ENCODE measurements at places on chromosomes 3 and 15.

- no peak for DNase-seq
Measured at GRCh38 chr3:106206613-106207012, 337.8 kb upstream of the CBLB start.

- DNase-seq, result no peak
Measured at GRCh38 chr15:41873711-41874110, 20.1 kb downstream of the SPTBN5 start.

DNA sequence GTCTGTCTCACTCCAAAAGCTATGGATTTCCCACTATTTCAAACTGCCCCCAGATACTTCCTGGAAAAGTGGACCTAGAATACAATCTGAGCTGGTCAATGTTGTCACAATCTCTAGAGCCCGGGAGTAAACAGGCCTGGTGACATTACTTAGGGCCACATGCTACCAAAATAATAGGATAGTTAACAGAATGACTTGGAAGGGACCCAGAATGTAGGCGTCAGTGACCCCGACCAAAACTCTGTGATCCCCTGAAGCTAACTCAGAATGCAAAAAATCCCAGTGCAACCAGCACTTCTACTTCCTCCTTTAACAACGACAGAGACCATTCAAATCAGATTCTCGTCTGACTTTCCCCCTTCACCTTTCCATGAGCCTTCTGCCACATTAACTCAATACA, 51.5 kb upstream of the CDV3 start:
- DNase-seq, result no peak

- no peak for DNase-seq
Measured at GRCh38 chr3:43522727-43523362, 99.0 kb downstream of the ANO10 start.

- no peak for DNase-seq
Measured at GRCh38 chr3:182862159-182862860, 69.0 kb downstream of the ATP11B start.

DNA sequence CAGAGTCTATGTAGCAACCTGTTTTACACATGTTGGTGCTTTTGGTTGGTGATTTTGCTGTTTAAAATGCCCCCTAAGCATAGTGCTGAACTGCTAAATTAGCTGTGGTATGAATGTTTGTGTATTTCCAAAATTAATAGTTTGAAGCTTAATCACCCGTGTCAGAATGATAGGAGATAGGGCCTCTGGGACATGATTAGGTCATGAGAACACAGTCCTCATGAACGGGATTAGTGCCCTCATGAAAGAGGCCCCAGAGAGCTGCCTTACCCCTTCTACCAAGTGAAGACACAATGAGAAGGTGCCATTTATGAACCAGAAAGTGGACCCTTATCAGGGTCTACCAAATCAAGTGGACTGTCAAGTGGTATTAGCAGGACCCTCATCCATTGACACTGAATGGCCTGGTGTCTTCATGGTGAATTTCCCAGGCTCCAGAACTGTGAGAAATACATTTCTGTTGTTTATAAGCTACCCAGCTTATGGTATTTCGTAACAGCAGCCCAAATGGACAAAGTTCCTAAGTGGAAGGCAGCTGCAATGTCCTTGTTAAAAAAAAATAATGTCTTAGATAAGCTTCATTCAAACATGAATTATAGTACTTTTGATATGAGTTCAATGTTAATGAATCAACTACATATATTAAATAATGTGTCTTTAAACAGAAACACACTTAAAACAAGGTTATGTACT, 37.7 kb upstream of the FRMD4B start:
- DNase-seq, result no peak

- no peak for DNase-seq
Measured at GRCh38 chr3:77456906-77457305, 417.0 kb downstream of the ROBO2 start.

DNA sequence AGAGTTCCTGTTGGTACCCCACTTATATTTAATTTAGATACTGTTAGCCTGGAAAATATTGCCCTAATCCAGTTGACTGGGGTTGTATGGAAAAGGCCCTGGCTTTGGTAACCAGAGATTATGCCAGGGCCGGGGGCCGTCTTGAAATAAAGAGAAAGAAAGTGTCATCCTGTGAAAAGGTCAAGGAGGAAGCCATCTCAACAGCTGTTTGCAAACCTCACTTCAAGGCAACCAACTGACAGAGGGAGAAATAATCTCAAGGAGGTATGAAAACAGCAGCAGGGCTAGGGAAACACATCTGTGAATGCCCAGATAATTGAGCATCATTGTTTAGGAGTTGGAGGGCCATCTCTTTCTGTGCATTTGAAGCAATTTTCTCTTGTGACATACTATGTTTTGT, 190.8 kb downstream of the SUCLG2 start:
- no peak for DNase-seq

DNA sequence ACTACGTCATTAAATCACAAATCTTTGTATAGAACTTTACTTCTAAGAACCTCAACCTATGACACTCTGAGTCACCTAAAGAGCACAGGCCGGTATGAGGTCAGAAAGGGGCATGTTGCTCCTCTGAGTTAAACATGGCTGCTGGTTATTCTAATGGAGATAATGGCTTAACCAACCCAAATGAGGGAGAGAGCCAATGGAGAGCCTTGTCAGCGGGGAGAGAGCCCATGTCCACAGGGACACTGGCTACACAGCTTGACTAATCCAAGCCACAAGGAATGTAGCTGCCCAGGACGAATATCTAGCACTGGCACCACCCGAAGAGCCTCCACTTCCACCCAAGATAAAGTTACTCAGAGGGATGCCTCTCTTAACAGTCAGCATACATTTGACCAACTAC, 77.0 kb upstream of the STAC start:
- DNase-seq, result no peak

- no peak for DNase-seq
Measured at GRCh38 chr3:165643425-165643824, 193.8 kb downstream of the BCHE start.

DNA sequence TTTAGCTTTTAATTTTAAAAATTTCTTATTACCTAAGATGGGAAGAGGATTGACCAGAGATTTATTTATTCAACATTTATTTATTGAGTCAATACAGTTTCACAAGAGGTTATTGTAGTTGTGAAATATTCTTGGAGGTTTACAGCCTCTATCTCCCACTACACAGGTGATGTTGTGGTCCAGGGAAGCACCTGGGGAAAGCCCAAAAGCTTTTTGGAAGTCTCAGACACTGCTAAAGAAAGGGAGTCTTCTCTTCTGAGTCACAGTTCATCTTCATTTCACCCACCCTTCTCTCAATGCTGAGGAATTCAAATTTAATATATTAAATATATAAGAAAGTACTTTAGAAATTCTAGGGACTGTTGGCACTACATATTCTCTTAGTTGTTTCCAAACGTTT, 41.8 kb downstream of the SERPINI1 start:
- DNase-seq, result no peak

GRCh38 chr15:41713047-41713446, 52.8 kb downstream of the MGA start:
- no peak for DNase-seq

DNA sequence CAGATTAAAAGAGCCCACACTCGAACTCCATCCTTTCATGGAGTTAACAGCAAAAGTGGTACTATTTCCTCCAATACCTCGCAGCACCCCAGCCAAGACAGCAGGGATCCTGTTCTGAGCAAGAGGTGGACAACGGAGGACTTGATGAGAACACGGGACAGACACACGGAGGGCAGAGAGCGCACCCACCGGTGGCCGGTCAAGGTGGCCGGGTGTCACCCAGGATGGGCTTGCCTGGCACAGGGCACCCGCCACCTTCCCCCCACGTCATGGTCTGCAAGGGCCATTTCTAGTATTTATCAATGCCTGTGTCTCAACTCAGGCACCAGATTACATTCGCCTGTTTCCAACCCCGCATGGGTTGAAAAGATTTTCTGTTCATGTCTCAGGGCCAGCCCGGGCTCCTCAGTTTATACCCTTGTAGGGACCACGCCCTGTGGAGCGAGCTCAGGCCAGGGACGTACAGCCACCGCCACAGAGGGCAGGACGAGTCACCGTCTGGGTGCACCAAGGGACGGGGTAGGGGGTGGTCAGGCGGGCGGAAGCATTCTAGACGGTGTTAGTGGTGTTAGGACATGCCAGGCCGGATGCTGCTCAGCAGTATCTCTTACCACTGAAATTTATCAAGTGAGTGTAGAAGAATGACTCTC, 64.2 kb downstream of the CYFIP1 start:
- no peak for DNase-seq

DNA sequence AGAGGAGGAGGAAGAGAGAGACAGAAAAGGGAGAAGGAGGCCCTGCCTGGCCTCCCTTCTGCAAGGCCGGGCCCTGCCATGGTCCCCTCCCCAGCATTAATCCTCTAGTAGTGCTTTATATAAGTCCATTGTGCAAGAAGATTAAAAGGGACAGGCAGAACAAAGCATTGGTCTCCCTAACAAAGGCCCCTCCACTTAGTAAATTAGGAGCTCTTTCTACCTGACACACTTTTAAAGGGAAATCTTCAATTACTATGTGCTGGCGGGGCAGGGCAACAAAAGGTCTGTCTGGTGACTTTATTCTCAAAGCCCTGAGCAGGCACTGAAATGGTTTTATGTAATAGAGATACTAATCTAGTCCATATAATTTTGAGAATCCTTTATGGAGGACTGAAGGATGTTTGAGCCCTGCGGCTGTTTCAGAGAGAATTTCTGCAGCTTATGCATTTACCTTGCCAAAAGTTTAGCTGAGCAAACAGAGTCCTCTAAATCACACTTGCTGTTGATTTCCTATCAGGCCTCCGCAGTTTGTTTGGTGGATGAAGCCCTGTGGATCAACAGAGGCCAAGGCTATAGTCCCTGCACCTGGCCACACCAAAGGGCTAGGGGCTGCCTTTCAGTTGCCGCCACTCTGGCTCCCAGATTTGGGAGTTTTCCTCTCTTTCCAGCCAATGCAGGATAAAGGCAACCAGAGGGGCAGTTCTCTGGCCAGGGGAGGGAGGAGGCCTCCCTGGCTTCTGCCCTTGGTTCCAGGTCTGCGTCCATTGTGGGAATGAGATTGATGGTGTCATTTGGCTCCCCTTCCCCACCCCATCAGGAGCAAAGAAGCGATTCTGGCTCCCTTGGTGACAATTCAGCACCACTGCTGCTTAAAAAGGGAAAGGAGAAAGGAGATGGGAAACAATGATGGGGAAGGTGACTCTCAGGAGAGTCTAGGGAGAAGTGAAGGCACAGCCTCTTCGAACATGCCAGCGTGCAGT, 148.0 kb downstream of the MEGF11 start:
- no peak for DNase-seq

DNA sequence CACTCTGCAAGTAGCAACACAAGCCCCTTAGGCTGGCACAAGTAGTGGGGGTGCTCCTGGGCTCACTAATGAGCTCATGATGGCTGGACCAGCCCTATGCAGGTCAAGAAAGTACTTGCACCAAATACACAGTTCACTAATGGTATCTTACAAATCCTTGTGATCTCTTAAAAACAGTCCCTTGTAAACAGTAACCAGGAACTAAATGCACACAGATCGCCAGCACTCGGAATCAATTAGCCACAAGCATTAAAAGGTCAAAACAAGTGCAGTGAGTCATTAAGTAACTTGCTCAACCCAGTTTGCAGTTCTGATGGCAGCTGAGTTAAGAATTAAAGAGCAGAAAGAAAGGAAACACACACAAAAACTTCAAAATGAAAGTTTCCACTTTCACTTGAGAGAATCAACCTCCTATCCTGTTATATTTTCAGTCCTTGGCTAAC, 43.2 kb downstream of the ARHGEF3 start:
- peak; percentile 14 for DNase-seq

DNA sequence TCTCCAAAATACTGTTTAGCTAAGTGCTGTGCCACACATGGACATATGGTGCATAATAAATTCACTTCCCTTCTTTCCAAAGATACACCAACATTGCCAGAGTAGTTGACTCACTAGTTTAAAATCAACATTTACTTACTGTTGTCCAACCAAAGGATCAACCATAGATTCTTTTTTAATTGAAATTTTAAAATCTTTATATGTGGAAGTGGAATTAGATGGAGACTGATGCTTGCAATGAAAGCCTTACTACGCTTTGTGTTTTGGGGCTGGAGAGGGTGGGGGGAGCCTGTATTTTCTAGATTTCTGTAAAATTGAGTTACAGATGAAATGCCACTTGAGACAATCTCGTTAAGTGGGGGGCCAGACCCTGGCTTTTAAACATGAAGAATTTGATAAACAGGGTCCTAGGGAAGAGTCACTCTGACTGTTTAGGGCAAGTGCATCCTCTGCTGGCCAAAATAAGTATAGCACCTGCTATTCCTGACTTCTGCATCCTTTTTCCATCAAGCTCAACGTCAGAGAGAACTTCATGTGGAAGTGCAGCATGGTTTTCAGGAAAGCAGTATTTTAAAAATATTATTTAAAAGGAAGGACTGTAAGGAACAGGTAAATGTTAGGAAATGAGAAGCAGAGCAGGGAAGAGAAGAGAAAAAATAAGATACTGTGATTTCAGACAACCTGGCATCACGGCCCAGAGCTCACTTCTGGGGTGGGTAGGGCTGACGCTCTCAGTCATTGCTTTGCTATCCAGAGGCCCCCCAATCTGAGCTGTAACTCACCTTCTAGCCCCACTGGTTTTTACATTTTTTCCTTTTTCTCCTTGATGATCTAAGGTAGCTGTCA, 76.7 kb downstream of the BOC start:
- DNase-seq, result peak; percentile 34

- no peak for DNase-seq
Measured at GRCh38 chr15:69825941-69826818, 271.5 kb downstream of the TLE3 start.

GRCh38 chr3:122572940-122573412, 4.5 kb upstream of the PARP15 start:
- DNase-seq, result no peak

- DNase-seq, result no peak
Measured at GRCh38 chr3:133038731-133039375, 662 bp downstream of the TMEM108 start.

GRCh38 chr15:48143856-48144255, 23.1 kb downstream of the SLC24A5 start:
- no peak for DNase-seq

DNA sequence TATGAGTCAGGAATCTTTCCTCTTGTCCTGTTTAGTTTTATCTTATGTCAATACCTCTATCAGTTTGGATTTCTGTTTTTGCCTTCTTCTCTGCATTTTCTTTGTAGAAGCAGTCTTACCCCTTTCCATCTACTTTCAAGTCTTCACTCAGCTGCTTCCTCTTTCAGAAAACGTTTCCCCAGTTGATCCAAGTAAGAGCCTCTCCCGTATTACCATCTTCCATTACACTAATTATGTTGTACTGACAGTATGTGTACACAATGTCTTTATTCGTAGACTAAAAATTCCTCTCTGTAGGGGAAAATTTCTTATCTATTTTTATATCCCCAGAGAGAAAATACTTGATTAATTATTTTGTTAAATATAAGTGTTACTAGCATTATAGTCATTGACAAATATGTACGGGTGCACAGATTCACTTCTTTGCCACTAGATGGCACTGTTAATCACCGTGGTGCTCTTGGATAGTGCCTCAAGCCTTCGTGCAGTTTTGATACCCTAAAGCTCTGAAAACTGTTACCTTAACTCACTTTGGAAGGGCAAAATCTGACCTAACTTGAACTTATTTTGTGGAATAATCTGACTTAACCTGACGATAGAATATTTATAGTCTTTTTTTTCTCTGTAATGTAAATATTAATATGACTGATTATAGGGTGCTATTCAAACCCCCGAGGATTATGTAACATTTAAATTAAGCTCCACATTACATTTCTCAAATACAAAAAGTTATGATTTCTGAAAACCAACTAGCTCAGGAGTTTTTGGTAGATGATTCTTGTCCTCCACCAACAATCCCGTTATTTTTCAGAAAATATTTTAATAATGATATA, 74.2 kb upstream of the POU1F1 start:
- DNase-seq, result no peak

GRCh38 chr3:30271781-30272180, 334.6 kb upstream of the TGFBR2 start:
- DNase-seq, result no peak
